Lower lobe of right lung (tissue), 2 donors: ENCODE measurements at places on chromosomes 16 and 17. TPM values are rescaled to one million over a fixed set of nuclear protein-coding genes. Genes with fewer than 3 reads are reported as not detected.
A peak's percentile ranks its signal among the peaks of the same experiment; 100 is the strongest.

GRCh38 chr16:11125936-11126335 lies 130.1 kb downstream of the SOCS1 start:
- DNase-seq: no peak
- H3K27me3 ChIP-seq: no peaks in the 10 kb centered on the region
- H3K27ac ChIP-seq: no peak overlapping the region
- H3K4me1 ChIP-seq: peaks cover 31% of the 10 kb centered on the region
- peaks cover 60% of the 10 kb centered on the region for H3K36me3 ChIP-seq

- DNase-seq: no peak
- no peaks in the 10 kb centered on the region for H3K36me3 ChIP-seq
- H3K4me3 ChIP-seq: no peak overlapping the region
- H3K4me1 ChIP-seq: no peaks in the 10 kb centered on the region
- H3K27ac ChIP-seq: no peak overlapping the region
These were observed 8.5 kb upstream of the ZC3H7A start for GRCh38 chr16:11805556-11805955.

DNA sequence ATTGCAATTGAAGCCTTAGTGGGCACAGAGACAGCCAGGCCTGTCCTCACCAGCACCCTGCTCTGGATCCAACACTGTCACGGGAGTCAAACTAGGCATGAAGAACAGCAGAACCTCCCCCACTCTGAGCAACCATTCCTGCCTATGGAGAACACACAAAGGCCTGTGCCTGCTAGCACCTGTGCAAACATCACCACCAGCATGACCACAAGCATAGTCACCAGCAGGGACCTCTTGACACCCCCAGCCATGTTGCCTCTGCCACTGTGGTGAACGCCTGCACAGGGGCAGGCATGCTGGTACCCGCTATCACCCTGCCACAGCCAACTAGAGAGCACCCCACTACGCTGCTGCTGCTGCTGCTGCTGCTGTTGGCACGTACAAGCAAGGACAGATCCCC lies 51.7 kb downstream of the CMC2 start:
- DNase-seq: no peak
- H3K27me3 ChIP-seq: no peaks in the 10 kb centered on the region
- H3K36me3 ChIP-seq: no peaks in the 10 kb centered on the region
- H3K4me1 ChIP-seq: no peaks in the 10 kb centered on the region
- no peak overlapping the region for H3K27ac ChIP-seq

- H3K27me3 ChIP-seq: no peaks in the 10 kb centered on the region
- DNase-seq: no peak
- H3K27ac ChIP-seq: peak overlapping the region; percentile 2
- H3K36me3 ChIP-seq: no peaks in the 10 kb centered on the region
These were observed 137.0 kb downstream of the ANKFN1 start for GRCh38 chr17:56290101-56290801.

DNA sequence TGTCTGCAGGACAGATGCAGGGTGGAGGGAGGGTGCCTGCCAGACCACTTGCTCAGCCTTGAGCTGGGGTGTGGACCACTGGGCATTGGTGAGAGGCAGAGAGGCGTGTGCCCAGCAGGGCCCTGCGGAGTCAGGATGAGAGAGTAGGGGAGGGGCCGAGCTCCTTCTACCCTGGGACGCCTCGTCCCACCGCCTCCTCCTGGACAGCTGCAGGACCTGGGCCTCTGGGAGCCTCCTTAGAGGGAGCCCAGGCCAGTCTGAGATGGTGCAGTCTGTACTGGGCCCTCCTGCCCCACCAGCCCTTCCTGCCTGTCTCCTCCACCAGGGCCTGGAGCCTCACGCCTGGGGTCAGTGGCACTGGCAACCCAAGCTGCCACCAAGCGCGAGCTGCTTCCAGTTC lies 35.9 kb upstream of the ACSF3 start:
- no peaks in the 10 kb centered on the region for H3K36me3 ChIP-seq
- no peak overlapping the region for H3K4me3 ChIP-seq
- H3K4me1 ChIP-seq: no peaks in the 10 kb centered on the region
- peaks cover 29% of the 10 kb centered on the region for H3K27me3 ChIP-seq
- H3K27ac ChIP-seq: no peak overlapping the region
- DNase-seq: no peak

- no peaks in the 10 kb centered on the region for H3K36me3 ChIP-seq
- H3K27me3 ChIP-seq: no peaks in the 10 kb centered on the region
- H3K4me1 ChIP-seq: peaks cover 3% of the 10 kb centered on the region
- no peak for DNase-seq
- no peak overlapping the region for H3K27ac ChIP-seq
These were observed 67.6 kb downstream of the CDH13 start for GRCh38 chr16:82694239-82694874.

DNA sequence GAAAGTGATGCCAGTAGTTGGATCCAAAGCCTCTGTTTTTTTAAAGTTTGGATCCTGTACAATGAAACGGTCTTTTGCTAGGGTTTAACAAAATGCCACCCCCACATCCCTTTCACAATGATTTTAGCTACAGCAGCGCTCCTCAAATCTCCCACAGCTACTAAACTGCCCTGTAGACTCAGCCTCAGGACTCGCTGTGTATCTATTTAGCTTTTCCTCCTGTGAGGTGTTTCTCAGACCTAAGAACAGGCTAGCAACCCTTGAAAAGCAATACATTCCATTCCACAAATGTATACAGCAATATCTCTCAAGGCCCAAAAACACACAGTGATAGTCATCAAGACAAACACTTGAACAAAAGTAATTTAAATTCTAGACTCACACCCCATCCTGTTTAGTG lies 206.4 kb downstream of the ZFHX3 start:
- H3K4me1 ChIP-seq: peaks cover 10% of the 10 kb centered on the region
- no peak overlapping the region for H3K4me3 ChIP-seq
- no peak for DNase-seq
- peak overlapping the region; percentile 6 for H3K27ac ChIP-seq
- H3K36me3 ChIP-seq: no peaks in the 10 kb centered on the region

DNA sequence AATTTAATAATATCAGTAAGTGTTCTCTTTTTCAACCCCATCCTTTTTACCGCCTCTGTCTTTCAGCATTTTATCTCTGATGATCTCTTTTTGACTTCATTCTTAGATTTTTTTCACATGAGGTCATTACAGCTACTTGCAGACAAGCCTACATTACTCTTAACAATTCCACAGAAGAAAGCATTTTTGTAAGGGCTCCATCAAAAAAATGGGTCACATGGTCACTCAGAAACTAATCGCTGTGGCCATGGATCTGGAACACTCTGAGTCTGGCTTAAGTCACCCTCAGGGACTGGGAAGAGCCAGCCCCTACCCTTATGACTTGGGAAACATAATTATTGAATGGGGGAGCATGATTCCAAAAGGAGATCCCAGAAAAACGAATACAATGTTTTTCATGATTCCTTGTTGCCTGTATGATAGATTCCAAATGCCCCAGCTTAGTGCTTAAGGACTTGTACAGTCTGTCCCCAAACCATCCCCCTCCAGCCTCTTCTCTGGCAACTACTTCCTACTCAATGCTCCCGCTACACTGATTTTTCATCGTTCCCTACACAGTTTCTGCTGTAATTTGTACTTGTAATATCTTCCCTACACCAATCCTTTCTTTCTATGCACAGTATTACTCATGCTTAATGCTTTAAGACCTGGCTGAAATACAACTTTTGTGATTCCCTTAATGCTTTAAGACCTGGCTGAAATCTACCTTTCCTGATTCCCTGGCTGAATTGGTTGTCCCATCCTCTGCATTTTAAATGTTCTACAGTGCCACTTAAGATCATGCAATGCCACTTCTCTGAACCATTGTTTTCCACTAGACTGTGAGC lies 457.8 kb downstream of the HS3ST4 start:
- H3K27ac ChIP-seq: no peak overlapping the region
- no peaks in the 10 kb centered on the region for H3K4me1 ChIP-seq
- no peak for DNase-seq
- no peak overlapping the region for H3K4me3 ChIP-seq

- H3K27me3 ChIP-seq: no peaks in the 10 kb centered on the region
- peak; percentile 71 for DNase-seq
- H3K4me3 ChIP-seq: no peak overlapping the region
- H3K4me1 ChIP-seq: no peaks in the 10 kb centered on the region
- no peak overlapping the region for H3K27ac ChIP-seq
These were observed 163.4 kb upstream of the CIBAR2 start for GRCh38 chr16:85275533-85276249.

- no peaks in the 10 kb centered on the region for H3K36me3 ChIP-seq
- no peaks in the 10 kb centered on the region for H3K27me3 ChIP-seq
These were observed 99.0 kb downstream of the C16orf78 start for GRCh38 chr16:49472598-49472997.

The ASB16 gene
- not detected for total RNA-seq

The C17orf78 gene
- not detected for total RNA-seq

The DHRS7C gene
- not detected for total RNA-seq

The SLC6A2 gene
- total RNA-seq: not detected

The MYOCD gene
- total RNA-seq: 3.6 TPM

The CAMKK1 gene
- 9.7 TPM for total RNA-seq

The LGALS9 gene
- 349 TPM for total RNA-seq
